ENCODE measurements at places on chromosomes 12 and 14. TPM values are rescaled to one million over a fixed set of nuclear protein-coding genes. Genes with fewer than 3 reads are reported as not detected.

Gene DPPA3
- total RNA-seq: not detected

Gene ITPR2
- total RNA-seq: 2.1 TPM

Gene TMCC3
- total RNA-seq: 0.99 TPM

Gene NYNRIN
- total RNA-seq: 0.25 TPM

Gene SLCO1B3
- total RNA-seq: 14.9 TPM

Gene RNASE1
- 0.18 TPM for total RNA-seq

Gene SMCO2
- 0.10 TPM for total RNA-seq
